ENCODE measurements at places on chromosomes 5 and 9.

DNA sequence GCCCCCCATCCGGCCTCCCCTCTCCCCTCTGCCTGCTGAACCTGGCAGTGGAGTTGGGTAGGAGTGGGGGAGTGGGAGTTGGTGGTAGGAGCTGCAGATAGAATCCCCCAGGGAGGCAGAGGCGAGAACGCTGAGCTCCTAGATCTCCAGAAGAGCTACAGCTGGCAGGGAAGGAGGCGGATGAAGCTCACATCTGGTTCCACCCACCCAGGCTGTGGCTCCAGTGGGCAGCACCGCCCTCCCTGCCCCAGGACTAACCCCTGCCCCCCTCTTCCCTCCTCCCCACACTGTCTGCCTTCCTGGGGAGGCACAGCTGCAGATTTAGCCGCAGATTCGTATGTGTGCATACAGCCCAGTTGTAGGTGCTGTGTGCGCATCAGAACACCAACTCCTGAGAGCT is 34.2 kb downstream of the C9orf50 start:
- DNase-seq, result no peak

DNA sequence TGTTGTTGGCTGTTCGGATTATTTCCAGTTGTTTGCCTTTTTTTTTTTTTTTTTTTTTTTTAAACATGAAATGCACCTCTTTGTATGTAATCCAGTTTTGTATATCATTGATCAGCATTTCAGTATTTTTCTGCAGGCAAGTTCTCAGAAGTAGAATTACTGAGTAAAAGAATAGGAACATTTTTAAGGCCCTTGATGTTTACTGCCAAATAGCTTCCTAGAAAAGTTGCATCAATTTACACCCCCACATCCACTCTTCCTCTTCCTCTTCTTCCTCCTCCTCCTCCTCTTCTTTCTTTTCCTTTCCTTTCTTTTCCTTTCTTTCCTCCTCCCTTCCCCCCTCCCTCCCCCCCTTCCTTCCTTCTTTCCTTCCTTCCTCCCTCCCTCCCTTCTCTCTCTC is 69.4 kb upstream of the ENTREP1 start:
- no peak for DNase-seq

GRCh38 chr9:121721058-121721350 is 69.6 kb downstream of the DAB2IP start:
- no peak for DNase-seq

- no peak for DNase-seq
Observed at GRCh38 chr5:108079753-108080152, 302.1 kb downstream of the FBXL17 start.

- no peak for DNase-seq
Observed at GRCh38 chr5:149677731-149678130, 52.4 kb upstream of the PPARGC1B start.

- no peak for DNase-seq
Observed at GRCh38 chr5:142486581-142486980, 161.8 kb upstream of the SPRY4 start.

- DNase-seq, result peak; percentile 69
Observed at GRCh38 chr9:121690316-121690715, 38.9 kb downstream of the DAB2IP start.

GRCh38 chr9:130020618-130021017 is 22.4 kb downstream of the FNBP1 start:
- no peak for DNase-seq

DNA sequence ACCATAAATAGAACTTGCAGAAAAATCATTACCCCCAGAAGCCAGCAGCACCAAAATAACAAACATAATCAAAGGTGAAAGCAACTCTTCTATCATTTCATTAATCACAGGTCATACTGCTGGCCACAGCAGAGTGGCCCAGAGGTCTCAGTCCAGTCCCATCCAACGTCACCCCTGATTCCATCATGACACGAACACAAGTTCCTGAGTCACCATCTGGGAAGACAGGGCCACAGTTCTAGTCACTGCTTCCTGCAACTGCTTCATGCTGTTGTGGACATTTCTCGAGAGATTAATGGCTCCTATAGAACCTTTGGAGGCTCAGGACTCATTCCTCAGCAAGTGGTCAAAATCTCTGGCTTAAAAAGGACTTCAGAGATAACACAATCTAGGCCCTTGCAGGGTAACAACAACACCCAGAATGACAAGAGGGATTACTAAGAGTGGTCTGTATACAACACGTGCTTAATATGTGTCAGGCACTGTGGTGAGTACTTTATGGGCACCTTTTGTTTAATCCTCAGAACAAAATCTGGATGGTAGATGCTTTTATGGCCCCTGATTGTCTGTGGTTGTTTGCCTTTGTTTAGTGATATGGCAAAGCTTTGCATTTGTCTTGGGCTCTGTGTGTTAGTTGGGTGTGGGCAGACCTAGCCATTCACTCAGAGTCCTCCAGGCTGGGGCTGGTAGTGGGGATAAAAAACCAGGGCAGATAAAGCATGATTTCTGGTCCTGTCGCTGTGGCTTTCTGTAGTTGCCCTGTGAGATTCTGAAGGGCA is 184.3 kb downstream of the DAB2IP start:
- DNase-seq, result no peak

- no peak for DNase-seq
Observed at GRCh38 chr5:39203275-39203922, 16.0 kb downstream of the FYB1 start.

DNA sequence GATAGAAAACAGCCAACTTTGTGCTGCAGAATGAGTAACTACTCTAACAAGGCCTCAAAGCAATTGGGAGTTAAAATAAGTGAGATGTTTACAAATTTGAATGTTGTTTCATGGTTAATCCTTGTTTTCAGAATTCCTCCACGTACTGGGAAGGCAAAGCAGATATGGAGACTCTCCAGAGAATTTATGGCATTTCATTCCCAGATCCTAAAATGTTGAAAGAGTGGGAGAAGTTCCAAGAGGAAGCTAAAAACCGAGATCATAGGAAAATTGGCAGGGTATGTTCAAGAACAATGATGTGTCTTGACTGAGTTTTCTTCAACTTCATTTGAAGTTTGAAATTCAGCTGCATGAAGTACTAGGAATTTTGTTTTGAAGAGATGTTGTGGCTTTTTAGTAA is 16.4 kb downstream of the TARS1 start:
- no peak for DNase-seq

GRCh38 chr5:138169124-138169523 is 9.3 kb downstream of the BRD8 start:
- no peak for DNase-seq

- no peak for DNase-seq
Observed at GRCh38 chr9:70987986-70988385, 133.4 kb downstream of the TRPM3 start.

DNA sequence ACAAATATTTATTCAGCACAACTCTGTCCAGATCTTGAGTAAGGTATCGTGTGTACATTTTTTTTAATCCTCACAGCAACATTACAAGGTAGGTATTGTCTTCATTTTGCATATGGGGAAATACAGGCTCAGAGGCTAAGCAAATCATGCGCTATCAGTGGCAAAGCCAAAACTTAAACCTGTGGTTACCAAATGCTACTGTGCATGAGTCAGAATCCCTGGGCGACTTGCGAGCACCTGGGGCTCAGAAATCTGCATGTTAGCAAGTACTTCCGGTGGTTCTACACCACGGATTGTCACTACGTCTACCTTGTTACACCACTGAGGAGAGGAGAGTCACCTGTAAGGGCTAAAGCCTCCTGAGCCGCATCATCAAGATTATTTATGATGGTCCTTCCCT is 21.3 kb downstream of the C5orf58 start:
- DNase-seq, result no peak

DNA sequence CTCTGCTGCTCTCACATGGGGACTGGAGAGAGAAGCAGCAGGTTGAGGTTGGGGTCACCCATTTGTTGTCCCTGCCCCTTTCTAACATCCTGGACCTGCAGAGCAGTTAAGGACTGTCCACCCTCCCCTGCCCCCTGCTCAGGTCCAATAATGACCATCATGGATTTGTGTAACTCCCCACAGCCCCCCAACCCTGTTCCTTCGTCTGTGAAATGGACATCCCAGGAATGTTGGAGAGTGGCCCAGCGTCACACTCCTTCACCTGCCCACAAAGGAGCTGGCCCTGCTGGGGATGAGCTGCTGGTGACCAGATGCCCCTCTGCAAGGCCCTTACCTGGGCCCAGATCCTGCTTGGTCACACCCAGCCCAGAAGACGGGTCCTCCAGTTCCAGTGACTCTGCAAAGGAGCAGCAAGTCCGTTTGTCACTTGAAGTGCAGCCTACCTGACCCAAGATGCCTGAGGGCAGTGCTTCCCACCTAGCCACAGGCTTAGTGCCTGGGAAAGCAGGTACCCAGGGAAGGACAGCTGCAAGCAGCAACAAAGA is 10.4 kb downstream of the CD74 start:
- no peak for DNase-seq

DNA sequence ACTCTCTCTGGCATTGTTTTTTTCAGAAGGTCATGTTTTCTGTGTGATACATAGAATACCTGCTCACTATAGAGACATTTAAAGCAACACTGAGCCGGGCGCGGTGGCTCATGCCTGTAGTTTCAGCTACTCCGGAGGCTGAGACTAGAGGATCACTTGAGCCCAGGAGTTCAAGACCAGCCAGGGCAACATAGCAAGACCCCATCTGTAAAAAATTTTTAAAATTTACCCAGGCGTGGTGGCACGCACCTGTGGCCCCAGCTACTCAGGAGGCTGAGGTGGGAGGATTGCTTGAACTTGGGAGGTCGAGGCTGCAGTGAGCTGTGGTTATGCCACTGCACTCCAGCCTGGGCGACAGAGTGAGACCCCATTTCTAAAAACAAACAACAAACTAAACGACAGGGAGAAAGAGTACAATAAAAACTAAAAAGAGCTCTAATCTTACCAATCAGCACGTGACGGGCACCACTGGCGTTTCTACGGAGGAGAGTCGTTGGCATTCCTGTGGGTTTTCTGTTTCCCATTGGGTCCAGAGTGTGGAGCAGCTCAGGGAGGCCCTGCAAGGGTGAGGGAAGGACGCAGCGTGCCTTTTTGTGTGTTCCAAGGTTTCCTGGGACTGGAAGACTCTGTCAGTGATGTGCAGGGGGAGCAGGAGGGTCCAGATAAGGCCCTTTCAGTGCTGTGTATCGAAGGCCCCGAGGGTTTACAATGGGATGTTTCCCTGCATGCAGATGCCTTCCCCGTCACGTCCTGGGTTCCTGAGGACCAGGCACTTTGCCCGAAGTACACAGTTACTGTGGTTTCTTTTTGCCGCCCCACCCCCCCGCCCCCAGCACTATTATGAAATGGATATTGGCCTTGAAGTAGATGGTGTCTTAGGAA is 7.2 kb upstream of the RNU6ATAC start:
- peak; percentile 84 for DNase-seq

DNA sequence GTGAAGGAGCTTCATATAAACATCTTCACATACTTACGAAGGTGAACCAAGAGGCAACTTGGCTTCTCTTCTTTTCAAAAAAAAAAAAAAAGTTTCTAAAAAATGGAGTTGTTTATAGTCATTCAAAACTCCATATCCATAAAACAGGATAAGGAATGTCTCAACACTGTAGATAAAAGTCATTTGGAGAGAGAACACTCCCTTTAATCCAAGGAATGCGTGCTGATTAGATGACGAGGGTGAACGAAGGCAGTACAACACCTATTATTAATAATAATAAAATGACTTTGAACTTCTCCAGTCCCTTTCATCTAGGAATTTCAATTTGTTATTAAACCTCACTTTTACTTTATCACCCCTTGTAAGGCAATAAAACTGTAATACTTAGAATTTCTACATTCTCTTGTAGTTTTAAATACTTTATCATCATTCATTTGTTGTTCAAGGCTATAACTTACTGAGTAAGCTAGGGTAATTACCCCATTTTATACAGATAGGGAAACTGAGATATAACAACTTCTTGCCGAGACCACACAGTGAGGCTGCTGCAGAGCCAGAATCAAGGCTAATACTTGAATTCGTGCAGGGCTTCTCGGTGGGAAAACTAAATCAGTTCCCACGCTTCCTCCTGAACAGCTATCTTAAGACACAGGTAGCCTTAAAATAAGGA is 377.1 kb downstream of the EFNA5 start:
- DNase-seq, result no peak

- DNase-seq, result no peak
Observed at GRCh38 chr5:171480239-171480638, 60.8 kb downstream of the FGF18 start.

- DNase-seq, result no peak
Observed at GRCh38 chr5:980966-981365, 27.6 kb upstream of the NKD2 start.

DNA sequence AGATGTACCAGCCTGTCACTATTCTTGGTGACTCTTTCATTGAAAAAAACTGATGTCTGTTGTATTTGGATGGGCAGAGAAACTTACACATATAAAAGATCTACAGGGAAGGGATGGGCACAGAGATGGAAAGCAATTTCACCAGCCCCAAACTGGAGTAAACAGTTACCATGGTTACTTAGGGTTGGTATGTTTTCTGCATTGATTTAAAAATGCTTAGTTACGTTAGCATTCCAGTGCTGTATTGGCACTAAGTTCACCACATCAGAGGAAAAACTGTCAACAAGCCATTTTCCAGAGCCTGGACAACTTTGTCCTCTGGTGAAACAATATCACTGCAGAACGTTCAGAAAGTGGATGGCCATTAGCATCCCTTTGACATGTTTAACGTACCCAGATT is 28.0 kb downstream of the MARCHF3 start:
- DNase-seq, result no peak

DNA sequence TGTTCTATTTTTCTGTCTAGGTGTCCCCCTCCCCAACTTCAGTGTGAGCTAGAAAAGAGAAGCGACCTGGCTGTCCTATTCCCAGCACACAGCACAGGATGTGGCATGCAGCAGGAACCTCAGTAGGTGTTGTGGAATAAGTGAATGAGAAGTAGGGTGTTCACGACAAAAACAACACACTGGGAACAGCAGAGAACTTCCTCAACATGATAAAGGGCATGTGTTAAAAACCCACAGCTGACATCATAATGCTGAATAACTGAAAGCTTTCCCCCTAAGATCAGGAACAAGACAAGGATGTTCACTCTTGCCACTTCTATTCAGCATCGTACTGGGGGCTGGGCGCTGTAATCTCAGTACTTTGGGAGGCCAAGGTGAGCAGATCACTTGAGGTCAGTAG is 155.6 kb upstream of the ZNF618 start:
- DNase-seq, result no peak

DNA sequence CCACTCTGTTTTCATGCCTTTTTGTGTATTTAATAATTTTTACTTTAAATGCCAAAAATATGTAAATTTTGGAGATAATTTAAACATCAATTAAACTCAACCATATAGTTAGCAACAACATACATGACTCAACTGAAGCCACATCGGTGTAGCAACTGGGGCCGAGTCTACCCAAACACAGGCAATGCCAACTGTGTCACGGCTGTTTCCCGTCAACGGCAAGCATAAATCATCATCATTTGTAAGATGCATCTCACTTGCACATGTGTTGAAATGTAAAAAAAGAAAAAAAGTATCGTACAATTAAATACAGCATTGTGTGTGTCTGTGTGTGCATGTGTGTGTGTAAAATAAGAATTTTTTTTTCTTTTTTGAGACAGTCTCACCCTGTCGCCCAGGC is 160.1 kb upstream of the TAS2R1 start:
- DNase-seq, result no peak

- no peak for DNase-seq
Observed at GRCh38 chr9:98456156-98456613, 200.7 kb upstream of the TBC1D2 start.

- no peak for DNase-seq
Observed at GRCh38 chr5:110951373-110951791, 120.1 kb upstream of the TSLP start.

GRCh38 chr9:35635730-35636129 is 15.0 kb downstream of the SIT1 start:
- DNase-seq, result no peak
